ENCODE measurements at places on chromosomes 11 and 22.

DNA sequence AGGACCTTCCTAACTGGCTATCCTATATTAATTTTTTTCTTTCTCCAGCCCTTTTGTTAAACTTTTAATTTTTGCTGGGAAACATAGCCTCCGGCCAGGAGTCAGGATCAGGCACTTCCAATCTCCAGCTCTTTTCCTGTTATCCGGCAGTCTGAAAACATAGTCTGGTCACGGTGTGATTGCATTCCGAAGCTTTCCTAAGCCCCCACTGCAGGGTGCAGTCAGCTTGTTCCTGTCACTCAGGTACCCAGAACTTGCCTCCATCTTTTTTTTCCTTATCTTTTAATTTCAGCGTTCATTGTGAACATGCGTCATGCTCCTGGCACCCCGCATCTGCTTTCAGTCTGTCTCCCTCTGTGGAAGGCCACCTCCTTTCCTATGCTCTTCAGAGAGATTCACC lies 59.4 kb downstream of the GRK3 start:
- no peak for DNase-seq

DNA sequence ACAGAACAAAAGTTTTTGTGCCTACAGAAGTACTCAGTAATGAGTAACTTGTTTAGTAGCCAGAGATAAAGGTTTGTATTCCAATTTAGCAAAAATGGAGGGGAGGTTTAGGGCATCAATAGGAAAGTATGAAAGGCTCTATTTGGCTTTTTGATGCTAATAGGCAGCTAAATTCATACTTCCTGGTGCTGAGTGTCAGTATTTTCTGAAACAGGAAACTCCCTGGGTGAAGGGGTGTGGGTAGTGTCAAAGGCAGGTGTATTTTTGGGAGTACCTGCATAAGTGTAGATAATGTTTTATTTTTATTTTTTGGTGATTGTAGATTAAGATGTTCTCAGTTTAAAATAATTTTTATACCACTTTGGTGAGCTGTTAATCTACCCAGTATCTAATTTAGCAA lies 29.3 kb upstream of the MMP7 start:
- DNase-seq, result no peak

- DNase-seq, result no peak
These were observed 1946.0 kb upstream of the RAG2 start for GRCh38 chr11:38543986-38544385.

GRCh38 chr11:19027829-19028595 lies 32.5 kb downstream of the MRGPRX2 start:
- DNase-seq, result no peak

GRCh38 chr11:65573391-65574079 lies 1.2 kb downstream of the FAM89B start:
- DNase-seq, result no peak

Measured in NCI-H1417 (cell line).